ENCODE measurements at places on chromosomes 1 and 21.

- no peak for DNase-seq
These were observed 22.2 kb upstream of the GPR25 start for GRCh38 chr1:200850554-200850953.

DNA sequence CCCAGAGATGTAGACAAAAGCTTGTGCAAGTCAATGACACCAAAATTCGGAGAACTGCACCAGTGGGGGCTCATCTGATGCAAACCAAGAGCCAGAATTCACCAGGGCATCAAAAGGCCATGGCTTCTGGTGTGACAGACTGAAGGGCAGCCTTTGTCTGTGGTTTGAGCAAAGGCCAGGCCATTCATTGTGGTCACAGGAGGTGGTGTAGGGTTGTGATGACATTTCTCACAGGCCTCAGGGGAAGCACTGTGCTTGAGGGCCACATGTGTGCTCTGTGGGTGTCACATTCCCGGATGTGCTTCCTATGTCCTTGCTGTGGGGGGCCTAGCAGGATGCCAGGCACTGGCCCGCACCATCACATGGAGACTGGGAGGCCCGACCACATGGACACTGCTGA is 22.5 kb upstream of the KCNE1 start:
- peak; percentile 83 for DNase-seq

DNA sequence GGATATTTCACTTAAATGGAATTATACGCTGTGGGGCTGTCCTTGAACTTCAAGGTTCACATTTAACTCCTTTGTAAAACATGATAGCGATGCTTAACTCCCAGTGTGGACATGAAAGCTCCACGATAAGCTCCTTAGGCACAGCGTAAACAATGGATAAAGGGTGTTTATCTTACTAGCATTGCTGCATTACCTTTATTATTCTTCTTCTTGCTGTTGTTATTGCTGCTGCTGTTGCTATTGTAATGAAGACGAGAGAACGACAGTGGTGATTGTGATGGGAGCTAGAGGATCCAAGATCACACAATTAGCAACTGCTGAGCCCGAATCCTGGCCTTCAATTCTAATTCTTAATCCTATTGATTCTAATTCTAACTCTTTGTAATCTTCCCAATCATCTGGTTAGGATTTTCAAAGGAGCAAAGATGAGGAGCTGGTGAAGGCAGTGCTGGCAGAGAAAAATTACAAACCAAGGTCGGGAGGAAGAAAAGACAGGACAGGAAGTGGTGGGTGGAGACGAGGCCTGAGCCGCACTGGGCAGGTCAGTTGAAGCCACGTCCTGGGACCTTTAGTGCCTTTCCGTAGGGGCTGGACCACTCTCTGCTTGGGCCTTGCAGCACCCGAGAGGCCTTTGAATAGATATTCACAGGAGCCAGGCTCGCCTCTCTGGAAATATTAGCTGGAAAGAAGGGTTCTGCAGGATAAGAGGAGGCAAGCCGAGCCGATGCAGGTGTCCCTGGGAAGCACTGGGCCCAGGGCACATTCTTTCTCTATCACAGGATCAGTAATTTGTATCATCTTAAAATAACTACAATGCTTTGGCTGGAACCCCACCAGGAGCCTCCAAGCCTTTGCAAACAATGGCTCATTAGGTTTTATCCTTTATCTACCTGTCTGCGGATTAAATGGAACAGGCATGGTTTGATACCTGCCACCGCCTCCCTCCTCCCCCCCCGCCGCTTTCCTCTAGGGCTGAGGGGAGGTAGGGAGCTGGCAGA is 571.6 kb downstream of the AJAP1 start:
- DNase-seq = no peak

DNA sequence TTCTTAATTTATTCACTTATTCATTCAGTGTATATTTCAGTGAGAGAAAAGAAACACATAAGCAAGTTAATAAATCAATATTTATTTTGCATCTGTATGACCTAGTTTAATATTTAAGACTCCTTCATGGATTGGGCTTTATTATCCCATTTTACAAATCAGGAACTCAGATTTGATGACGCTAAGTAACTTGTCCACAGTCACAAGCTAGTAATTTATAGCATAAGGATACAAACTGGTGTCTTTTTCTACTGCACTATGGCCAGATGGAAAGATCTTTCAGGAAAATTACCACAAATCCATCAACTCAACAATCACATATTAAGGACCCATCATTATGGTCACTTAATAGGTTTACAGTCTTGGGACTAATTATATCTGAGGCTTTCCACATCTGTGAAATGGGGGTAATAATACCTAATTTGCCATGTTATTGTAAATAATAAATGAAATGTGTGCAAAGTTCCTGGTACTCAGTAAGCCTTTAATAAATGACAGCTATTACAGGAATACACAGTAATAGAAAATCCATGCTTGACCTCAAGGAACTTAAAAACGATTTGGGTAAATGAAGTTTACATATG is 13.3 kb downstream of the CDKN2C start:
- no peak for DNase-seq

GRCh38 chr1:54069791-54070170 is 16.4 kb downstream of the TCEANC2 start:
- DNase-seq = no peak

DNA sequence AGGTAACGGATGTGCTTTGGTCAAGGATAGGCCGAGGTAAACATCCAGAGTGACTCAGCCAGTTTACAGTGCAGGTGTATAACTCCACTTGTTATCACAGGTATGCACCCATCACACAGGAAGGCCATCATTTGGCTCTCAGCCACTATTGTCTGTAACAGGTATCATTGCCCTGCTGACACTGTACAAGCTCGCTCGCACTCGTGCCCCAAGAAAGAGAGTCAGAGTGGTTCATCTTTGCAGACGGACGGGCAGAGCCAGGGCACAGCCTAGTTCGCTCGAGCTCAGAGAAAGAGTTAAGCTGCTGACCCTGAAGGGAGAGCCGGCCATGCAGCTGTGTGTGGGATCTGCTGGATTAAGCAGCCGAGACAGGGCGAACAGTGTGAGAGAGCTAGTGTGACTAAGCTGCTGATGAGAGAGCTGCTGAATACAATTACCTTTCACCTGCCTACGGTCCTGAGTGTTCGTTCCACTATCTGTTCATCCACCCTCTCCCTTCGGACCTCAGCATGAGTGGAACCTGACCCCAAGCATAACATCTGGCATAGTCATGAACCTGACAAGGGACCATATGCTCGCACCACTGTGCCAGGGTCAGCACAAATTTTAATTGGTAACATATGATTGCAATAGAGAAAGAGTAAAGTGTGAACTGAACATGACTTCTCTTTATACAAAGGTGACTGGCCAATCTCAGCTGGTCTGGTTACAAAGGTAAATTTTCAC is 27.0 kb upstream of the LYPD8 start:
- DNase-seq = no peak

GRCh38 chr1:174247472-174247871 is 88.2 kb downstream of the RABGAP1L start:
- no peak for DNase-seq

DNA sequence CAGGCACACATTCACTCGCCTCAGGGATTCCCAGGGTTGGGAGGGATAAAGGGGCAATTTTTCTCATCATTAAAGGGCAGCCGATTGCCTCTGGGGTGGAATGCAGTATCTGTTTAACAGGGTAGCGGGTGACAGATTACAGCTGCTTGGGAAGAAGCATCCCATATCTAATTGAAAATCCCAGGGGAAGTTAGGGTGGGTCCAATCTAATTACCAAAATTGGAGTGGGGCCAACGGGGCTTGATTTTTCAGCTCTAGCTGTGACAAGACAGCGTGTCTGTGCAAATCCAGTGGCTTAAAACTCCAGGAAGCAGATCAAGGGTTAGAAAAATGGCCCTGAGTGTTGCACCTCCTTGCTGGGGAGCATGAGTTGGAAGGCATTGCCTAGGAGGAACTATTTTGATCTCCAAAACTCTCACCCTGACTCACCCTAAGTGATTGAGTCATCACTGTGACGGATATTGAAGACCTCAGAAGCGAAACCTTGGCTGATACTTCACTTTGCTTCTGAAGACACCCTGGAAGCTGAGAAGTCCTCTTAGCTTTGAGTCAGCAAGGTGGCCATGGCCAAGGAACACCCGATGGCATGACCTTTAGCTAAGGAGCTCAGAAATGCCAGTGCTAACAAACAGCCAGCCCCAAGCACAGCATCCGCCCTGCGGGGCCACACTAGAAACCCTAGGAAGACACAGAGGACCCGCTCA is 46.0 kb downstream of the GRHL3 start:
- no peak for DNase-seq

DNA sequence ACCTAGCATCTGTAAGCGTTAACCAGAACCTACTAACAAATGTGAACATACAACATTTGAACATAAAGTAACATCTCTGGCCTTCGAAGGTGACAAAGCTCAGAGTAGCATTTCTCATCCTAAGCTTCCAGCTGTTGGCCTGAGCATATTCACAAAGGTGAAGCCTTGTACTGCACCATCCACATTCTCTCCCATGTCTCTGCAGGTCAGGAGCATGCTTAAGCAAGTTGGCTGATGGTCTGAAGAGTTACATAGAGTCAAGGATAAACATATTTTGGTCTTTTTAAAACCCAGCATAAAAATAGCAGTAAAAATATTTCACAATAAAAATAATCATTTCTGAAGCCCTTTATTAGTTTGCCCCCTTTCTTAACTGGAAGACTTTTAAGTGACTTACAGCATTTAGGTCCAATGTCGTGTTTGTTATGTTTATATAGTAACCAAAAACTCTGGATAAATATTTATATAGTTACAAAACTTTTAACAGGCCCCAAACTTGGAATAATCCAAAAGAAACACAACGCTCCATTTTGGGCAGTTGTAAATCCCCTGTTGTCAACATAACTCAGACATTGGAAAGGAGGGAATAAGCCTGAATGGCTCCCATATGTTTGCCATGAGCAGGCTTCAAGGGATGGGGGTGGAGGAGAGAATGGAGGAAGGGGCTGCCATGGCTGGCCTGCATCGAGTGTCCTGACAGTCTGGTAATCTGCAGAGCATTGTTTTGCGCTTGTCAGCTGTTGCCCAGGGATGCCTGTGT is 42.8 kb upstream of the ENAH start:
- DNase-seq = no peak

DNA sequence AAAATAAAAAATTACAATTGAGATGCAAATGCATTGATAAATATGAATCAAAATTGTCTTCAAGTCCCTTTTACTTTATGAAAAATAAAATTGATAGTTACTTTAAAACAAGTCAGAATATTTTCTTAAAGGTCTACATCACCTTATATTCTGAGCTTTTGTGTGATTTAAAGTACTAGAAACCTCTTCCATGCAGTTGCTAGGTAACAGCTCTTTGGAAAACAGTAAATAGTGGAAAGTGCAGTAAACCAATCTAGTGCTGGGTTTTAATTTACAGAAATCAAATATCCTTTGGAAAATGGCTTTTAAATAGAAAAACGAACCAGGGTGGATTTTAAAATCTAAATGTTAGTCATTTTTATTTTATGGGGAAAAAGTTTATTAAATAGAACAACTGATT is 227.9 kb downstream of the KCNT2 start:
- DNase-seq = no peak

DNA sequence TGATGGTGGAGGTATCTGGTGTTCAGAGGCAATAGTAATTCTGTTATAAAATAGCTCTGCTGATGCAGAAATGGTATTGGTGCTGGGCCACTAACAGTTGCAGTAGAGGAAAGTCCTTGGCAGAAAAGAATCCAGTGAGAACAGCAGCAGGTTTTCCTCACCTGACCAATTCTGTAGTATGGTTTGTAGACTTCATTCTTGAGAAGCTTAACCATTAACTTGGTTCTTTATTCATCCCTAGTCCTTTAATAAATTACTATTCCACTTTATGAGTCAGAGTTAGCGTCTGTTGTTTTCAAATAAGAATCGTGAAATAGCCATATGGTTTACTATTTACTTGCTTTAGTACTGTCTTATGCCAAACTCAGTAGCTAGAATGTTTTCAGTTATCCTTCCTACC is 128.5 kb upstream of the SERTAD4 start:
- DNase-seq = no peak

GRCh38 chr1:23756676-23757075 is 13.4 kb downstream of the ELOA start:
- DNase-seq = no peak

- DNase-seq = no peak
These were observed 5.7 kb upstream of the SLC1A7 start for GRCh38 chr1:53148123-53148522.
